ENCODE measurements at places on chromosomes 1 and 21.
A peak's percentile ranks its signal among the peaks of the same experiment; 100 is the strongest.

- DNase-seq, result no peak
Measured at GRCh38 chr1:202516434-202516877, 168.0 kb downstream of the PPP1R12B start.

- DNase-seq, result no peak
Measured at GRCh38 chr1:54652168-54652567, 10.6 kb downstream of the MROH7 start.

DNA sequence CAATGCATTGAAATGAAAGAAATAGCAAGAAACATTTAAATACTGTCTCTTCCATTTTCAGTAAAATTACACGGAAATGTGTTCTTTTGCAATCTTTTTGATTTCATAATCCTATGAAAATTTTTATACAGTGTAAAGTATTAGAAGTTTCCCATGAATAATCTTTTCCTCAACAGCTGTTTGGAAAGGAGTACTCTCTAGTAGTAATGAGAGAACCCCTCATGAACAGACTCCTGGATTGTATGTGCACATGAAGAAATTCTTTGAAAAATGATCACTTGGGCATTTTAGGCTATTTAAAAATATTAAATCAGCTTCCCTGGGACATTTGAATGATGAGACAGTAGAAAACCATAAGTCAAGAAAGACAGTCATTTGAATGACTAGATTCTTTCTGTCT, 64.4 kb downstream of the LHX9 start:
- DNase-seq, result no peak

DNA sequence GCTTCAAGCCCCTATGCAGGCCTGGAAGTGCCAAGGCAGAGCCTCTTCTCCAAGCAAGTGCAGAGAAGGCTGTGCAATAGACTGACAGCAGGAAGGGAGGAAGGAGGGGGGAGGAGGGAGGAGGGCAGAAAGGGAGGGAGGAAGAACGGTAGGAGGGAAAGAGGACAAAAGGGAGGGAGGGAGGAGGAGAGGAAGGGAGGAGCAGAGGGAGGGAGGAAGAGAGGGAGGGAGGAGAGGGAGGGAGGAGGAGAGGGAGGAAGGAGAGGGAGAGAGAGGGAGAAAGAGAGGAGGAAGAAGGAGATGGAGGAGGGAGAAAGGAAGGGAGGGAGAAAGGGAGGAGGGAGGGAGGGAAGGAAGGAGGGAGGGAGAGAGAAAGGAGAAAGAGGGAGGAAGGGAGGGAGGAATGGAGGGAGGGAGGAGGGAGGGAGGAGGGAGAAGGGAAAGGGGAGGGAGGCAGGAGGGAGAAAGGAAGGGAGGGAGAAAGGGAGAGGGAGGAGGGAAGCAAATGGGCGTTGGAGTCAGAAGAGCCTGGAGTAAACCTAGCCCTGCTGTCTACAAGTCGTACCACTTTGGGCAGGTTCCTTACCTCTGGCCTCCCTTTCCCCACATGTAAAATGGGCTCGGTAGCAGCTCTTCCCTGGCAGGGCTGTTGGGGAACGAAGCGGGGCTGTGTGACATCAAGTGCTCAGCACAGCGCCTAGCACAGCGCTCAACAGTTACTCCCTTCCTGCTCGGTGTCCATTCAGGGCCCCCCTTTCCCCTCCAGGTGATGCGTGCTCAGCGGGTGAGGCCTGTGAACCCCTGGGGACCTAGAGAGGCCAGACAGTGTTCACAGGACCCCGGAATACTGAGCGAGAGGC, 244.6 kb downstream of the NPHP4 start:
- no peak for DNase-seq

GRCh38 chr1:185426848-185427247, 109.8 kb upstream of the IVNS1ABP start:
- no peak for DNase-seq

DNA sequence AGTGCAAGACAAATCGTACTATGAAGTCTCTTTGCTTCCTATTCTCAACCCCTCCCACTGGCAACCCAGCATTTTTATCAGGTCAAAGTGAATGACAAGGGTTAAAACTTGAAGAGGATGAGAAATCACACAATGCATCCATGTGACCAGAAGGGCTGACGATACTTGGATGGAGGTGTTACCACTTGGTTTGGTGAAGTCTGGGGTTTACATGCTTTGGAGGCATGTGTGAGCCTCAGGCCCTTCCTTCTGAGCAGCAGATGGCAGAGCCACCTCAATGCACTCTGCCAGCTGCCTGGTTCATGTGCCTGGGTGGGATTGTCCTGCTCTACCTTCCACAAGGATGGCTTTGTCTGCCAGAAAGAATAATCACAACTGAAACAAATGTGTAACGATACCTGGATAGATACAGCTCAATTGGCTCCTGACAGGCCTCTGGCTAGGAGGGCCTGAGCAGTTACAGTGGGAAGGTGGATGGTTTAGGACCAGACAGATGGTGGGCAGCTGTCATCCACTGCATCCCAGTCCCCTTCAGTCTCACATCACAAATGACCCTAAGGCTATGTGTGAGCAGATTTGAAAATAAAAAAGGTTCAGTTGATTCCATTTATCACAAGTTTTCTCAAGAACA, 51.5 kb upstream of the CNIH3 start:
- no peak for DNase-seq

DNA sequence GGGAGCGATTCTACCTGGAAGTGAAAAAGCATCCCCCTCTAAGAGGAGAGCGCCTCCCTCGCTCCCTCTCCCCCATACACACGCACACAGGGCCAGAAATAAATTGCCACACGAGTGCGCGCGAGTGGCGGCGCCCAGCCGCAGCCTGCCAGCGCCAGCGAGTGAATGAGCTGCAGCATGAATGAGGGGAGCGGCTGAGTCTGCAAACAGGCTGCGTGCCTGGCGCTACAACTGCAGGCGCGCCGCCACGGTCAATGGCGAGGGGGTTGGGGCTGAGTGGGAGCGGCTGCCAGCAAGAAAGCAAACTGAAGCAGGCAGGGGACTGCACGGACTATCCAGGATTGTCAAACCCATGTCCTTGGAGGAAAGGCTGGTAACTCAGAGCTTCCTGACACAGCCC, 2.2 kb downstream of the CAMK1G start:
- DNase-seq, result no peak

DNA sequence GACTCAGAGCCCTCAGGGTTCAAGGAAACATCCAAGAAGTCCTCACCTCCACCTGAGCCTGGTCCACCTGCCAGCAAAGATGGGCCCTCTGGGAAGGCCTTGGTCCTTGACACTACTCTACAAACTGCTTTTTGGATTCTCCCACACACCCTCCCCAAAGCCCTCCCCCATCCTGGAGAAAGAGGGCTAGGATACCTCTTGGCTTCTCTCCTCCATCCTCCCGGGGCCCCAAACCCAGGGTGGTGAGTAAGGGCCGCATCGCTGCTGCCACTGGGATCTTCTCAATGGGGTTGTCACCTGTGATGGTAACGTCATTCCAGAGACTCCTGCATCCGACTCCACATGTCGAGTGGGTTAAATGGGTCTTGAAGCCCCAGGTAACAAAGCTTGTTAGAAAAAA, 26.6 kb downstream of the MATN1 start:
- DNase-seq, result no peak

- DNase-seq, result no peak
Measured at GRCh38 chr1:23916209-23917131, 3.3 kb upstream of the CNR2 start.

DNA sequence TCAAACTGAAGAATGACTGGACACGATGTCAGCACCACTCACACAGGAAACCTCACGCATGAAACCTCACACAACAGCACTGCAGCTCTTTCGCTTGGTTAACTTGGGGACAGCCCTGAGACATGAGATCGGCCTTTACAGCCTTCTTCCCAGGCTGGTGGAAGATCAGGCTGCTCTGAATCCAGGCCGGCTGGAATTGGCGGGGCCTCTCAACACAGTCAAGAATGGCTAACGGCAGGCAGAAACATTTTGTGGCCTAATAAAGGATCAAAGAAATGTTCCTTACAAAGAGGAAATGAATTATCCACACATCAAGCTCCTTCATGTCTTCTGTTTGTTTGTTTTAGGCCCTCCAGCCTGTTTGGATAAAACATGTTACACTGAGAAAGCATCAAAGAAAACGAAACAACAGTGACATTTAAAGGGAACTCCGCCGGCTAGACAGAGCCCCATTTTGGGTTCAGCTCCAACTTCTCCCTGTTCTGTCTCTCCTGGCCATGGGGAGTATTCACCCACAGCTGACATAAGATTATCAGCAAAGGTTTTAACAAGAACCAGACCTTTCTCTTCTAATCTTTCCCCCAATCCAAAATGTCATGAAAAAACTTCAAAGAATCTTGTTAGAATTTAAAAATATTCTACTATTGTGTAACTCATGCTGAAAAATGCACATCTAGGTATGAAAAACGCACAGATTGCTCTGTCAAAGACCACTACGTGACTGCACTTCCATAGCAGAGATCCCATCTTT, 131.2 kb downstream of the SLC45A1 start:
- no peak for DNase-seq

DNA sequence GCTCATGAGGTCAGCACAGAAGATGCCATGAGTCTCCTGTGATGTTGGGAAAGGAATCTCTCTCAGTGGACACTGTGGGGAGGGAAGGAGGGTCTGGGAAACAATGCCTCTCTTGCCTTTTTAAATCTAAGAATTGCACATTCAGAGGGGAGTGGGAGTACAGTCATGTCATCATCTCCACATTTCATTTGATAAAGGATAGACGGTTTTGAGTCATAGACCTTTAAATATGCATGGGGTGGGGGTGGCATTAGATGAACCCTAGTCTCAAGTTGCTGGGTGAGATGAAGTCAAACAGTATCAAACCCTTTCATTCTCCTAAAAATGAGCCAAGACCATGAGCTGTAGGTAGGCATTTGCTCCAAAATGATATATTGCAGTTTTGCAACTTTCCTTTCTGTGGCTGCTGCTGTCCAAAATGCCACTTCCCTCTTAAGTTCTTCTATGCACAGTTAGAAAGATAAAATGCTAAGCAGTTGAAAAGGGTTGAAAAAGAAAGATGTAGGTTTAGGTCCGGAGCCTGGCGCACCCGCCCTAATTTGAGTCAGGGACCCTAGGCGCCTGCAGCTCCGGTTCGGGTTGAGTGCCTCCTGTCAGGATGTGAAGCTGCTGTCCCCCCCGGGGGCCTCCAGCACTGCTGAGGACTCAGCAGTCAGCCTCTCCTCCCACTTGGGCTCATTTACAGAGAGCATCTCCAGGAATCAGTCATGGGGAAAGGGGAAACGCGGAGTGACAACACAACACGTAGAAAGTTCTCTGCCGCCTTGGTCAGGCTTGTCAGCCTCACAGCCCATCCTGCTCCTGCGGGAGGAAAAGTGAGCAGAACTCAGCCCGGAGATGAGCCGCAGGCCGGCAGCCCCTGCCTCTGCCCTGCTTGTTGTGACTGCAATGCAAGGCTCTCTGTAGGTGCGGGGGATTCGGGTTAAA, 479.3 kb upstream of the RUNX1 start:
- peak; percentile 7 for DNase-seq

DNA sequence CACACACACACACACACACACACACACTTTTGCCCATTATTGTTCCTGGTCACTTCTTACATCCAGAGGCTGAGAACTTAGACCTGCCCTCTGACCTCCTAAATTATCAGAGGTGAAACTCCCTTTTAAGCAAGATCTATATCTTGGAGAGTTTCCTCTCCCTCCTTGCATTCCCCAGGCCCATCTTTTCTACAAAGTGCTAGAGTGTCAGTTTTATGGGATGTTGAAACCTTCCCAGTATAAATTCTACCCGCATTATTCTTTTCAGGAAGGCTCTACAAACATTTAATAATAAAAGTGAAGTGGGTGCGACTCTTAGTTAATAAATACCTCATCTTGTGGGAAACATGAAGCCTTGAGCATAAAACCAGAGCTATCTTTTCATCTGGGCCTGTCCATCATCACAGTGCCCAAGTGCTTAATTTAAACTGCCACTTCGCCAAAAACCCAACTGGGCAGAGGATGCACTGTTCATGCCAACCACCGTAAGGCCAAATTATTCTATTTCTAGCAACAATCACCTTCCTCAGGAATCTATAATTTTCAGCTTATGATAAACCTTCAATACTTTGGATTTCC, 458.2 kb upstream of the RUNX1 start:
- DNase-seq, result no peak

DNA sequence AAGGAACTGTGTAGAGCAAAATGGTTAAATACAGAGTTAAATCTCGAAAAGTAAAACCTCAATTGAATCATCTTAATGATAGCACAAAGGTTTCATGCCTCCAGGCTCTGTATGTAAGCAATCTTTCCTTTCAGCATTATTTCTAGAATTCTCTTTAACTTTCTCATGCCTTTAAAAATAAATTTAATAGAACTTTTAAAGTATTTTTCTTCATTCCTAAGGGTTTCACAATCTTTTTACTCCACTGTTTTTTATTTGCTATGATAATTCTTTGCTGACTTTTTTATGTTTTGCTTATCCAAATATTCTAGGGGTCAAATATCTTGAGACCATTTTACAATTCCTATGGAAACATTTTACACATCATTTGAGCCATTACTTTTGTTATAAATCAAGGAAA, 288.0 kb downstream of the BACH1 start:
- no peak for DNase-seq

DNA sequence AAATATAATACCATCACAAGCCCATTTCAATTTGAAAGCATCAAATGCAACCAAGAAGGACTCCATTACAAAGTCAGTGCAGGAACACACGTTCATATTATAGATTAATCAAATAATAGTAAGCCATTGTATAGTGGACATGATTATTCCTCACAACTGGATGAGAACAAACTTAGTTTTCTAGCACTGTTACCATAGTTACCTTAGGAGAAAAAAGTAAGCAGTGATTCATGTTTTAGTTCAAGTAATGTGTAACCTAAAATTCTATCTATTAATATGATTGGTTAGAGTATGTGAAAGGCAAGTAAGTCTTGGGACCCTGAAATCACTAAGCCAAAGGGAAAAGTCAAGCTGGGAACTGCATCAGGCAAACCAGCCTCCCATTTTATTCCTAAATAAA, 15.2 kb downstream of the SSX2IP start:
- no peak for DNase-seq

DNA sequence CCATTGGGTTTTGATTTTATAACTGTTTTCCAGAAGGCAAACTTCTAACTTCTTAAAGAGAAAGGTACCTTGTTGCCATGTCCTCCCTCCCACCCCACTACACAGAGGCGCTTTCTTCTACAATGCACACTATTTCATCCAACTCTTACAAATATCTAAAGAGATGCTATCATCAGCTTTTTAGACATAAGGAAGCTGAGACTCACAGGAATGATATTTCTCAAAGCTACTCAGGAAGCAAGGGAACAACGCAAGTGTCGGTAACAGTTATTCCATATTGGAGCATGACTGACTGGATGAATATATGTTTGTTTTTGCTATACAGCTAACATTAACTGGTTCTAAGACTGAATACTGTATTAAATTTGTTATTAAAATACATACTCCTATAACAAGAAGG, 318.0 kb downstream of the SMYD3 start:
- no peak for DNase-seq

- no peak for DNase-seq
Measured at GRCh38 chr1:206142011-206142410, 24.8 kb upstream of the AVPR1B start.

GRCh38 chr21:36699546-36700294, 805 bp downstream of the SIM2 start:
- no peak for DNase-seq

GRCh38 chr1:87236585-87236984, 92.1 kb upstream of the LMO4 start:
- DNase-seq, result no peak

Measured in stimulated activated CD8-positive, alpha-beta memory T cell treated with anti-CD3 and anti-CD28 coated beads, Interleukin-15, amount 100 ng/mL, for 24 hours (primary cell).